Fibroblast of skin of left biceps (primary cell): ENCODE measurements at places on chromosomes 2 and 18.

DNA sequence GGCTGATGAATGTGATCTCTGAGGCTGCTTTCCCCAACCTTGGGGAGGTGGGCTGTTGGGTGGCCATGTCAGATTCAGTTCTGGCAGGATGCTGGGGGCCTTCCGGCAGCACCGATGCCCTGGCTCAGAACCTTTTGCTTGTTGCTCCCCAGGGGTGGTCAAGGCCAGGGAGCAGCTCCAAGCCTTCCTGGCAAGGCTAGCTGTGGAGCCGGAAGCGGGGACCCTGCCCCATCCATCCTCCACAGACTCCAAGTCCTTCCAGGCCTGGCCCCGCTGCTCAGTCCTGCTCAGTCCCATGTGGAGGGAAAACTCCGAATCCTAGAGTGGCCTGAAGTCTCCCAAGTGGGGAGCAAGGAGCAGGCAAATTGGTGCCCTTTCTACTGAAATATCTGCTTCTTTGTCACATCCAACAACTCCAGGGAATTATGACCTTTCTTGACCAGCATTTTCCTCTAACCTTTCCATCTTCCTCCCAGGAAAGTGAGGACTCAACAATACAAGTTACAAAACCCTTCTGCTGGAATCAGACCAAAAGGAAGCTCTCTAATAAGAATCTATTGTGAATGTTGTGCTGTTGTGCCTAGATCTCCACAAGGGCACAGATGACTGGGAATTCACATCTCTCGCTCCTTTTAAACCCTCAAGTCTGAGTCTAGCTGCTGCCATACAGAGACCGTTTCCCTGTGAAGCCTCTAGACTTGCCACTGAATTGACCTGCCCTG lies 134.0 kb downstream of the MCFD2 start:
- DNase-seq: no peak

DNA sequence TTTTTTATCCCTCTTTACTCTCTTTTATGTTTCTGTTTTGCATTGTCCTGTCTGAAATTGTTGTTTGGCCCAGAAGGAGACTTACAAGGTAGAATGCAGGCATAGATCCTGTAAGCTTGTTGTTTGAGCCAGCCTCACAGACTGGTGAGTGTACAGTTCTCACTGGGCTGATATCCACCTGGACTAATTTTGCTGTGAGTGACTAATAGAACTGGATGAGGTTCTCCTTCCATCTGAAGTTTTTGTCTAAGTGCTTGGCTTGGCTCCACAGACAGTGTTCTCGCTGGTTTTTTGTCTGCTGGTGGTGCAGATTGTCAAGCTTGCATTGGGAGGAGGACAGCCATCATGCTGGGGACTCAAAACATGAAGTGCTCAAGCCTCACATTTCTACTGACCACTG lies 495.7 kb downstream of the TSN start:
- DNase-seq: no peak

DNA sequence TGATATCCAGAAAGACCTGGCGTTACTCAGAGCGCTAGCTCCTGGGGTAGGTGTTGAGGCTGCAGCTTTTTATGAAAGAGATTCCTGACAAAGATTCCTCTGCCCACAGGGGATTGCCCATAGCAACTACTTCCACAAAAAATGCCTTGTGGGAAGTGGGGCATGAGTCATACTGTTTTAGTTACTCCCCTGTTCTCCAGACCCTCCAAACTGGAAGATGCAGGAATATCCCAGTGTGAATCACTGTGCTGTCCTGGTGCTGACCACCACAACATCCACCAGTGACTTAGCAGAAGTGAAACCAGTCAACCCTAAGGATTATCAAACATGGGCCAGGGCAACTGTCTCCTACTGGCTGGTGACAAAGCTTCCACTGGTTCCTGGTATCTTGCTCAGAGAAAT lies 61.8 kb downstream of the CDH2 start:
- peak; percentile 70 for DNase-seq

DNA sequence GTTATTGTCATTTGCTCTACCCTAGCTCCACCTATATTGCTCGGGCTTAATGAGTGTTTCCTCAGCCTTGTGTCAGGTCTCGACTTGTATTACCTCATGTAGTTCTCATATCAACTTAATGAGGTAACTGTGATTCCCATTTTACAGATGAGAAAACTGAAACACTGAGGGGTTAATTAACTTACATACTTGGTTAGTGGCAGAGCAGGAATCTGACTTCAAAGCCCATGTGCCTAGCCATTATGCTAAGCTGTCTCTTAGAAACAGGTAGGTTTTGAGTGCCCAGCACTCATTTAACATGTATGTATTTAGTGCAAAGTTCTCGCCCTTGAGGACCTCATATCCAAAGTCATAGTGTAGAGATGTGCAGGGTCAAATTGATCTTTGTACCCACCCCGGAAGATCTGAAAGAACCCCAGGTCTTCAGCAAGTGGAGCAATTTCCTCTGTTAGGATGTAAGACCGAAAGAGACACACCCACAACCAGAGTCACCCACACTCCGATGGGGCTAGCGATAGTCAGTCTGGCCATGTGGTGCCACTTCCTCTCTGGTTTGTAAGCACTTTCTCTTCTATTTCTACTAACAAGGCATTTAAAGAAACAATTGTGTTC lies 121.0 kb upstream of the SLC39A10 start:
- no peak for DNase-seq

GRCh38 chr2:119069781-119070180 lies 88.8 kb downstream of the C1QL2 start:
- no peak for DNase-seq

GRCh38 chr18:27785815-27786471 lies 391.0 kb downstream of the CDH2 start:
- DNase-seq: no peak
